Activated CD8-positive, alpha-beta memory T cell treated with anti-CD3 and anti-CD28 coated beads for 1 hour (primary cell): ENCODE measurements at places on chromosomes 4 and X.
A peak's percentile ranks its signal among the peaks of the same experiment; 100 is the strongest.

DNA sequence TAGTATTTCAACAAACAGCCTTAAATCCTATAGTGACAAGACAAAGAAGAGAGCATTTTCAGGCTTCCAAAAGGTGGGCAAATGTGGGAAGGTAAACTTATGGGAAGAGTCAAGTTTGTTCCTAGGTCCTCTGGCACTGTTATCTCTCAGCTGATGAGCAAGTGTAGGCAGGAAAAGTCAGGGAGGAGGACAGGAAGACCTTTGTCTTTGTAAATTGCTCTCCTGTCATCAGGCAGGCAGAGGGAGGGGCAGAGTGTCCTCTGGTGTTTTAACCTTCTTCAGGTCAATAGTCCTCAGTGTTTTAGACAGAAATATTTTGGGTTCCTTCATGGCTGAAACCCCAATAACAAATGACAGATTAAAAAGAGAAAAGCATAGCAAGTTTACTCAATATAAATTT lies 13.5 kb upstream of the GEMIN8 start:
- DNase-seq, result no peak

GRCh38 chrX:39905538-39905891 lies 192.2 kb downstream of the BCOR start:
- no peak for DNase-seq

DNA sequence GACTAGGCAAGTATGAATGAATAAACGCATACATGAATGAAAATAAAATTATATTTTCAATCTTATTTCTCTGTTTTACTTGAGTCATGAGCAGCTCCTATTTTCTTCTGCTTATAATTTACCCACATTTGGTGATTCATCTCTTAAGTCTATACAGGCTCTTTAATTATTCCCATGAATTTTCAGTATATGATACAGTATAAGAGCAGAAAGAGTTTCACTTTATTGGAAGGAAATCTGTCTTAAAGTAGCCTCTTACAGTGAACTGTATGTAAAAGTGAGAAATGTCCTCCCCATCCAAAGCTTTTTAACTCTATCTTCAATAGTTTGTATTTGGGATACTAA lies 50.8 kb downstream of the TMEM165 start:
- no peak for DNase-seq

DNA sequence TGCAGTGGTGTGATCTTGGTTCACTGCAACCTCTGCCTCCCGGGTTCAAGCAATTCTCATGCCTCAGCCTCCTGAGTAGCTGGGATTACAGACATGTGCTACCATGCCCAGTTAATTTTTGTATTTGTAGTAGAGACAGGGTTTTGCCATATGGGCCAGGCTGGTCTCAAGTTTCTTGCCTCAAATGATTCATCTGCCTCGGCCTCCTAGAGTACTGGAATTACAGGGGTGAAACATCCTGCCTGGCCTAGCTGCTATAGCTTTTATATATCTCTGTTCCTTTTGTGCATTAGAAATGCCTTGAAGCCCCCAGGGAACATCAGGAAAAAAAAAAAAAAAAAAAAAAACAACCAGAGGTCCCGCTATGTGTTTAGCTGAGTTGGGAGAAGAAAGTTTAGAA lies 34.8 kb downstream of the UBE2K start:
- DNase-seq, result no peak

GRCh38 chr4:133402616-133403015 lies 253.5 kb downstream of the PCDH10 start:
- DNase-seq, result no peak

GRCh38 chr4:8085491-8086117 lies 73.0 kb downstream of the ABLIM2 start:
- DNase-seq, result no peak

DNA sequence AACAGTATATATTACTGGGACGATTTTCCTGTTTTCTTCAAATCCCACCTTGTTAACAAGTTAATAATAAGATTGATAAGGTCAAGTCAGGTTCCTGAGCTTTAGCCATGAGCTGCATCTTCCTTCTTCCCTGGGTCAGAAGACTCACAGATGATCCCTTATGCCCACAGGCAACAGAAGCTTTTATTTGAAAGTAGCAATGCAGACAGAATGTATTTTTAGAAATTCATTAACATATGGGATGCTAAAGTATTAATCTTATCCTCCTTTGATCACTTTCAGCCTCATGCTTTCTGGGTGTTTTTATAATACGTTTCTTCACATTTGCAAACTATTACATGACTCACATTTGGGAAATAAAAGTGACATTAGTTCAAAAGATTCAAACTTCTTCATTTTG lies 42.0 kb upstream of the MXRA5 start:
- DNase-seq, result no peak

DNA sequence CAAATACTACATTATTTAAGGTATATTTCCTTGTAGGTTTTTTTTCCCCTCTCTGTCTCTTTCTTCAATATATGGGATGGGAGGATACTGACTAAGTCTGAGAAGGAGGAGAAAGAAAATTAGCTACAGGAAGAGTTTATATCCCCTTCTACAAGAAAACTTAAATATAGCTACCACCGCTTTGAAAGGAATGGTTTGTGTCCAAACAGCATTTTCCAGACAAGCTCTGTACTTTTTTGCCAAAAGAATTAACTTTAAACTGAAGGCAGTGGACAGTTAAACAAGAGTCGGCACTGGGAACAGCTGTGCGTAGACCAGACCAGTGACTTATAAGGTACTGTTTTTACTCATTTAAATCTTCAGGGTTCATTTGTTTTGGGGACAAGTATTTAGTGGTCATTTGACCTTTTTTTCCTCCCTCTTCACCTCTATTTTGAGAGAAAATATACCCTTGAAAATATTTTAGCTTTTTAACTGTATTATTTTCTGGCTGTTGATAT lies 303.7 kb downstream of the ARHGAP24 start:
- no peak for DNase-seq

DNA sequence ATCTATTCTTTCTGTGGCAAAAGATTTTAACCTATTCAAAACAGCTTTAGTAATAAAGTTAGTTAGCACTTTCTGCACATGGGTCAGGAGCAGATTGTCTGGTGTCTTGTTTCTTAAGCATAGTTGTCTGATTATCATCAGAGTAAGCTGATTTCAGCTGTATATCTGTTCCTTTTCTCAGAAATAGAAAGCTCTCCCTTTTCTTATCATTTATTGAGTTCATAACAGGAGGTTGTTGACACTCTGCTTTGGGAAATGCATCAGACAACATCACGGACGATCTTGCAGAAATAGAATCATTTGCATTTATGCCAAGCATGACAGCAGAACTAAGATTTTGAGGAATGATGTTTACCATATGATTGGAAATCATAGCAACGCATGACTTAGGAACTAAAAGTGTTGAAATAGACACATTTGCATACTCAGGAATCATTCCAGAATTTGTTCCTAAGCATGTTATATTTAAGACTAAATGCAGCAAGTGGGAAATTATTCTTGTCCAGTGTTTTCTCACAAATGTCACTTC lies 66.7 kb downstream of the RBMX2 start:
- no peak for DNase-seq

DNA sequence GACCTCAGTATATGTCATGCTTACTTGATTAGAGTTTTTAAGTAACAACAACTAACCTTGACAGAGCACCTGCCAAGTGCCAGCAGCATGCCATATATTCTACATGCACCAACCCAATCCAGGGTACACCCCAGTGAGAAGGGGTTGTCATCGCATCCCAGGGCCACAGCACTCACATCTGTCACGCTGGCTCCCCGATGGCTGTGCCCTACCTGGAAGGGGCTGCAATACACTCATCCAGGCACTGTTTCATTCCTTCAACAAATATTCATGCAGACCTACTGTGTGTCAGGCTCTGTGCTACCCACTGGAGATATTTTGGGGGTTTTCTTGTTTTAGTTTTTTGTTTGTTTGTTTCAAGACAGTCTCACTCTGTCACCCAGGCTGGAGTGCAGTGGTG lies 49.5 kb downstream of the PPP2R2C start:
- DNase-seq, result no peak

GRCh38 chr4:137310593-137311490 lies 221.5 kb downstream of the PCDH18 start:
- DNase-seq, result no peak

- no peak for DNase-seq
Observed at GRCh38 chr4:87950493-87950892, 25.0 kb upstream of the SPP1 start.

DNA sequence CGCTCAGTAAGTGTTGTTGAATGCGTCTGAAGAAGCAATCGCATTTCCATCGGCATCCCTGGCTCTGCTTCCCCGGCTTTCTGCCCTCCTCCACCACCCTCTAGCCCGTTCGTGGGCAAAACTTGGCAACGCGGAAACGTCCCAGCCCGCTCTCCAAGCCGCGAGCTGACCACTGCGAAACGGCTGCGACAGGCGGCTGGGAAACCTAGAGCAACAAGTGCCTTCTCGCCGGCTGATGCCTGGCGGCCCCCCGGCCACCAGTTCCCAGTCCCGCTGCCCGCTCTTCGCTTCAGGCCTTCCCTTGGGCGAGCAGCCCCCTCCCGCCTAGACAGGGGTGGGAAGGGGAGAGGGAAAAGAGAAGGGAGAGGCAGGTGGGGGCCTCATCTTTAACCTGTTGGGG lies 837 bp downstream of the CITED1 start:
- DNase-seq, result no peak

- no peak for DNase-seq
Observed at GRCh38 chr4:95979961-95980876, 140.3 kb downstream of the PDHA2 start.

GRCh38 chrX:41720125-41720779 lies 3.7 kb upstream of the GPR82 start:
- DNase-seq, result peak; percentile 24

DNA sequence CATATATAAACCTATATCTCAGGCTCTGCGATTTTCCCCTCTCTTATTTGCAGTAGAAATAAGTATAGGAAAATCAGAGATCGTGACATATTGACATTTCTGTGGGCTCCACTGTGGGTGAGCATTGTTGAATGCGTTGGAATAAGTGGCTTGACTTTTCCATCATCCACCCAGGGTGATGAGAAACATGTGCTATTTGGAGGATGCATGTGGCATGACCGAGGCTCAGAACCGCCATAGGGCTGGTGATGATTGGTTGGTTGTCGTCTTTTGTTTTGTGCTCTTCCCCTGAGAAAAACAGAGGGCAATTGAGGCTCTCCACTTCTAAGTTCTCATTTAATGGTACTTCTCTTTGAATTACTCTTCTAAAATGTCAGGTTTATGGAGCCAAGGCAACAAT lies 140.1 kb downstream of the MXRA5 start:
- no peak for DNase-seq
